ENCODE measurements at places on chromosomes 3 and 15.

DNA sequence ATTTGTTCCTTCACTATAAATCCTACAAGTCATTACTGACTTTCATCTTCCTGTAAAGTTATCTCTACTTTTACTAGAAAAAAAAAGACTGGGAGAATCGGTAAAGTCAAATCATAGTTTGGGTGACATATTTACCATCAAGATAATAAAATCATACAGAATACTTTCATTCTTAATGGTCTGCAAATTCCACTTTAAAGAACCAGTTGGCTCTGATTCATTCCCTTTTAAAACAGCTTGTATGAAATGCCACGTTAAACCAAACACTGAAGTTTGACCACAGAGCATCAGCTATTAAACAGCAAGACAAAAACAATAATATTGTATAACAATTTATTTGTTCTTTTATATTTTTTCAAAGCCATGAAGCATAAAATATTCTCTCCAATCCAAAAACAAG lies 100.7 kb downstream of the FBN1 start:
- DNase-seq = no peak

DNA sequence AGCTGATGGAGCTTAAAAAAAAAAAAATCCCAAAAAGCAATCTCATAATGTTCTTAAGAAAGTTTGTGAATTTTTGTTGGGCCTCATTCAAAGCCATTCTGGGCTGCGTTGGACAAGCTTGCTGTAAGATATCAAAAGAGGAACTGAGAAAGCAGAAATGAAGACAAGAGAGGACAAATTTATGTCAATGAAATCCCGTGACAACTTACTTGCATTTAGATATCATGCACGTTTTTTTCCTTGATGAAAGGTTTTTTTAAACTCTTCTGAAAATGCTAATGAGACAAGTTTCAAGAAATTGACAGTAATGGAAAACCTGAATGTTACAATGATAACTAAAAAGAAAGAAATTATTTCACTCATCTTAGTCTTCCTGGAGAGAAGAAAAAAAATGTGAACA lies 662.9 kb downstream of the SQOR start:
- DNase-seq = no peak

GRCh38 chr3:99475229-99475628 lies 163.2 kb upstream of the COL8A1 start:
- no peak for DNase-seq

- no peak for DNase-seq
These were observed 67.8 kb downstream of the LSM3 start for GRCh38 chr3:14246414-14246813.

Data from activated CD8-positive, alpha-beta memory T cell treated with anti-CD3 and anti-CD28 coated beads for 4 hours (primary cell).